ENCODE measurements at places on chromosomes 1 and 21.

GRCh38 chr1:94300731-94301130, 63.3 kb upstream of the ARHGAP29 start:
- DNase-seq, result no peak

GRCh38 chr1:212777151-212777550, 14.4 kb downstream of the NSL1 start:
- DNase-seq, result no peak

DNA sequence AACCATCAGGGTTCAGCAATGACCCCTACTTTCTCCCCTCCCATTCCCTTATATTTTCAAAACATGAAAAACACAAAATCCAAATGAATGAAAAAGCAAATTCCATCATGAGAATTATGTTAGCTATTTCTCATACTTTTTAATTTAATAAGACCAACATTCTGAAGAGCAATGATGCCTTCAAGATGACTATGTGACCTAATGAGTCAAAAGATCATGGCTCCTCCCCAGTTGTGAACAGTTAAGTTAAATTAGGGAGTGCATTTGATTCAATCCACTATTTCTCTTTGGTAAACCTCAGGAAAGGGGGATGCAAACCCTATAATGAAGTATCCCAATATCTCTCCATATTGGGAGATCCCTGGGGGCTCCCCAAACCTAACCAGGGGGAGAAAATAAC, 36.5 kb downstream of the PUM1 start:
- no peak for DNase-seq

- DNase-seq, result no peak
These were observed 287.3 kb downstream of the PTPRU start for GRCh38 chr1:29523576-29523975.

GRCh38 chr1:198765416-198765815, 126.6 kb downstream of the PTPRC start:
- no peak for DNase-seq

DNA sequence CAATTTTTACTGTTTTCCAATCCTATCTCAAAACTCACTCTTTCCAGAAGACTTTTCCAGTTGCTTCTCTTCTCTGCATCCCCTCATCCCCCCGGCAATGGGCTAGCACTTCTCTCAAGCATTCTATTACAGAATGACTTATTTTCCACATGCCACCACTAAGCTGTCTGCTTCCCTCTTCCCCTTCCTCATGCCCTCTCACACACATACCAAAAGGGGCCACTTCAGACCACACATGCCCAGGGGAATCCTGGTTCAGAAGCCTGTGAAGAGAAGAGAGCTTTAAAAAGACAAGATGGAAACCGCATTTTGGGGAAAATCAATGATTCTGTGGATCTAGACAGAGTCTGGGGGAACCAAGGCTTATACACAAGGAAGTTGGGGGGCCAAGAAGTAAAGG, 8.4 kb upstream of the LORICRIN start:
- no peak for DNase-seq

- DNase-seq, result no peak
These were observed 587.2 kb downstream of the PTPRU start for GRCh38 chr1:29823561-29823960.

GRCh38 chr1:8351693-8352470, 34.0 kb downstream of the SLC45A1 start:
- DNase-seq, result no peak

Measured in NCI-H2171 (cell line).